ENCODE measurements at places on chromosomes 4 and X.

DNA sequence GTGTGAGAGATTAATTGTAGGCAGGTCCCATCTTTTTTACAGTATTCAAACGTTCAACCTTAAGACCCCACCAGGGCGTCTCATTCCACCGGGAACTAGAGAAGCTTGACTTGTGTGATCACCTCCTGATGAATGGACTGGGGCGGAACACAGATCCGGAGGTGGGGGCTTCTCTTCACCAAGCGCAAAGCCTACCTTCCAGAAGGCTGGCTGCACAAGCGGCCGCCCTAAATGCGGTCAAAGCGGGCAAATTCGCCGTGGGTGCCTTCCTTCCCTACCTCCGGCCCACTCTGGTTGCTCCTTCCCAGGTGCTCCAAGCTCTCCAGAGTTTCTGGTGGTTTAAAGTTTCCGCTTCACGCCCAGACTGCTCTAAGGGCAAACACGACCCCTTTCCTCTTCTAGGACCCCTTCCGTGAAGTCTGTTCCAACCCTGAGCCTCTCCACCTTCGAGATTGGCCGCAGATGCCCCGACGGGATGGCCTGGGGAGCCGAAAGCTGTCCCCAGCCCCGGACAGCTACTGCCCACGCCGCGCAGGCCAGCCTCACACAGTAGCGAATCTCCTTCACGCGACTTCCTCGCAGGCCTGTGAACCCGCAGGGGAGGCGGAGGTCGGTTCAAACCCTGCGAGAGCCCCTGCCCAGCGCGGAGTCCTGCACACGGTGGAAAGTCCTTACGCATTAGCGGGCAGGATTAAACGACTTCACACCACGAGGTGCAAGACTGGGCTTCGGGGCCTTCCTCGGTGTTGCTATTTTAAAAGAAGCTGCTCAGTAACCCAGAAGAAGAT lies 1.6 kb upstream of the WWC2 start:
- no peak for DNase-seq

DNA sequence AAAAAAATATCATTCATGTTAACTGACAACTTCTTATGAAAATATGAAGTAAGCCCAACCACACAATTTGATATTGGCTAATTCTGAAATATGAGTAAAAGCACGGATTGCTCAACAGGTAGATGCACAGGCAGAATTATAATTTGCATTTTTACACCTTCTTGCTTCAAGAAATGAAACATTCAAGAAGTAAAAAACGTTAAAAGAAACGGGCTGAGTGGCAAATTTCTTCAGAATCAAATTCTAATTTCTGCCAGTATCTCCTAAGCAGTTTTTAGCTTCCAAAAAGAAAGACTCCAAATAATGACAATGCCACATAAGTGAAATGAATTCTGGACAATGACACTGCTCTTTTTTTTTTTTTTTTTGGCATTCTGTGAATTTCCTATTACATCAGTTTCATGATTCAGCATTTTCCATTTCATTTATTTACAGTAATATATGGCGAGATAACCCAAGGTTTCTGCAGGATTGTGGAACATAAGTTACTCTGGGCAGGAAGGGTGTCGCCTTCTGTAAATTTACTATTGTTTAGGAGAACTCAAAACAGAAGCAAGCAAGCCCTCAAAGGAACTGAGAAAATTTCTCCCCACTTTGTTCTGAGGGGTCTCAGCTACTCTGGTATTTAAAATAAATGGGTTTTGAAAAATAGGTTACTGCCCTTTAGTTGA lies 1.4 kb downstream of the SEL1L3 start:
- no peak for DNase-seq

- DNase-seq, result no peak
Measured at GRCh38 chr4:151675411-151675971, 85.3 kb downstream of the GATB start.

DNA sequence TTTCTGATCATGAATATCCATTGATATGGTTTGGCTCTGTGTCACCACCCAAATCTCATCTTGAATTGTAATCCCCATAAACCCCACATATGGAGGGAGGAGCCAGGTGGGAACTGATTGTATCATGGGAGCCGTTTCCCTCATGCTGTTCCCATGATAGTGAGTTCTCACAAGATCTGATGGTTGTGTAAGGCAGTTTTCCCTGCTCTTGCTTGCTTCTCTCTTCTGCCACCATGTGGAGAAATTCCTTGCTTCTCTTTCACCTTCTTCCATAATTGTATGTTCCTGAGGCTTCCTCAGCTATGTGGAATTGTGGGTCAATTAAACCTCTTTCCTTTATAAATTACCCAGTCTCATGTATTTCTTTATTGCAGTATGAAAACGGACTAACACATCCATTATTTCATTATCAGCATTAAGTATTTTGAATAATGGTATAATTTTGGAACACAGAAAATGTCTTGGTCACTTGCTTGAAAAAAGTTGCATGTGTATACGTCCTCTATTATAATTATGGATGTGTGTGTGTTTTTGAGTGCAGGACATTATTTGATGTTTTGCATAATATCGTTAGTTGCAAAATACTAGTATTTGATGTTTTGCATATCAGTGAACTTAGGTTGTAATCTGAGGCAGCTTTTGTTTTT lies 334.6 kb downstream of the PCDH10 start:
- DNase-seq, result no peak

DNA sequence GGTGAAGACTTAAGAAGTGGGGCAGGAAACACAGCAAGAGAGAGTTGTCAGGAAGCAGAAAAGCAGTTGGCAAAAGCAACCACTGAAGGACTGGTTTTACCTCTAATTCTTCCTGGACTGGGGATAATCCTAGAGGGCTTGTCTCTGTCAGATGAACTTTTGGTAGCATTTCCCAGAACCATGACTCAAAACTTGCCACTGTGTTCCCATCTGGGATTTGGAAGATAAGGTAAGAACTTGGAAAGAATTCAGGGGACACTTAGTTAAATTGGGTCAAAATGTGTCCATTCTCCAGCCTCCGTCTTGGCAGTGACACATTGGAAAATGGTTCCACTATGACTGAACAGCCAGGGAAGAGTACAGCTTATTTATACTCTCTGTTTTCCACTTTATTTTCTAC lies 55.7 kb downstream of the CD38 start:
- no peak for DNase-seq

DNA sequence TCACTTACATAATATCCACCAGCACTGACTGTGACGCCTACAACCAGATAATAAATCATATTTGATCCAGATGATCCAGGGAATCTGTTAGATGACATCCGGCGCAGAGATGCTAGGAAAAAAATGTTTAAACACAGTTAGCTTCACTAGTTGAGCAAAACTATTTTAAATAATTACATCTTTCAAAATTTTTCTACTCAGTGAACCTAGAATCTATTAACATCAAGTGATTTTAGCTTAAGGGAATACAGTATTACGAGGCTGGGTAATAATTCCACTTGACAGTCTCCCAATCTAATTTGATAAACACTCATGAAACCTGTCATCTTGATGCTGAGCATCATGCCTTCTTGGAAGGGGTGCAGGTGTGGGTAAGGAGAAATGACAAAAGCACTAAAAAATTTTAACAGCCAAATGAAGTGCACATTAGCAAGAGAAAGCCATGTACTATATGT lies 4.7 kb downstream of the MGARP start:
- DNase-seq, result no peak

DNA sequence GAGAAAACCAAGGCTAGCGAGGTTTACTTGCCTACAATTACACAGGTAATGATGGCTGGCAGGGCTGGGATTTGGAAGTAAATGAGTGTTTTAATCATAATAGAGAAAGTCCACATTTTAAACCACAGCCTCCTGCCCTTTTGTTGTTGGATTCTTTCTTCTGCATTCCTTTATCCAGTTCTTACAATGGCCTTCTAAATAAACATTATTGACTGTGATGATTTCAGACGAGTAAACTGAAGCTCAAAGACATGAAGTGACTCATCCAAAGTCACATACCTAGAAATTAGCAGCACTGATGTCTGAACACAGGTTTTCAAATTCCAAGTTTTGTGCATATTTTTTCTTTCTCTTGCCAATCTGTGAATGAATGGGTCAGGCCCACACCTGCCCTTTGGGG lies 51.2 kb upstream of the C1QTNF7 start:
- DNase-seq, result no peak

- no peak for DNase-seq
Measured at GRCh38 chrX:132887569-132887968, 70.9 kb downstream of the HS6ST2 start.

All from activated T-helper 2 cell treated with anti-CD3 and anti-CD28 coated beads, Interferon-gamma antibody, Interleukin-2, Interleukin-4, amounts not matched to agents 10 μg/mL and 5 μg/mL and 100 μg/mL, durations not matched to agents 14 hours and 24 hours and 36 hours (primary cell).